ENCODE measurements at places on chromosomes 3 and 15. TPM values are rescaled to one million over a fixed set of nuclear protein-coding genes. Genes with fewer than 3 reads are reported as not detected.

Gene ALPK3
- 8.7 TPM for polyA plus RNA-seq

DNA sequence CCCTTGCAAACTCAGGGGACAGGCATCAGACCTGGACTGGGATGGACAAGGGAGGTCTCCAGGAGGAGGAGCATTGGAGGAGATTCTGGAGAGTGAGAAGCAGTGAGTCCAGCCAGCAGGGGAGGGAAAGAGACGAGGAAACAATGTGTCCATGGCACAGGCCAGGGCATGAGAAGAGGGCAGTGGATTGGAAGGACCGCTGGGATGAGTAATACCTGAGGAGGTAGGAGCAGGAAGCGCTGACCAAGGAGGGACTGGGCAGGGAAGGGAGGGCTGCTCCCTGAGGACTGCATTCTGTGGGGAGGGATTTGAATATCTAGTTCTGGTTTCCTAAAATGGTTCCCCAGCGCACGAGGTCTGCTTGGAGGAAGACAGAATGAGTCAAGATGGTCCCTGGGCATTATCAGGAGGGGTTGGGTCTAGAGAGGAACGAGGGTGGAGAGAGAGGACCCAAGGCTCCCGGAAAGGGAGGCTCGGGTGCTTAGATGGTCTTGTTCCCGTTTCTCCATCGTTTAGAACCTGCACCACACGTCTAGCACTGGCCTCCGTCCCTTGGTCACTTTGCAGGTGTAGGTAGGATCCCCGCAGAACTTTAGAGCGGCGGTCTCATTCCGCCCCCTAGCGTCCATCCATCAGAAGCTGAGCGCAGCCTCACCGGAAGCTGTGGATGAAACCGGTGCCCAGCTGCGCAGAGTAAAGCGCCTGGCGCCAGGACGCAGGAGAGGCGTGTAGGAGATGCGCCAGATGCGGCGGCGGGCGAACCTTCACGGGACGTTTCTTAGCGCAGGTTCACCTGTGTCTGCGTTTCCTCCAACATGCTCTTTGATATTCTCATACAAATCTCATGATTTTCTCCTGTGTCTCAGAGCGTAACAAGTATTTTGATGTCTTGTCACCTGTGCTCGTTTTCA is 190.7 kb upstream of the NDN start:
- DNase-seq, result no peak

Gene APOD
- polyA plus RNA-seq, result 195 TPM

Gene CHDH
- polyA plus RNA-seq, result 8.6 TPM

GRCh38 chr3:153495422-153495821 is 333.4 kb downstream of the RAP2B start:
- DNase-seq, result peak; percentile 27

Gene SFMBT1
- 10.0 TPM for polyA plus RNA-seq

Gene AHSG
- 0.27 TPM for polyA plus RNA-seq

Gene GPR62
- polyA plus RNA-seq, result 2.9 TPM

GRCh38 chr3:58036293-58037032 is 28.2 kb downstream of the FLNB start:
- no peak for DNase-seq

DNA sequence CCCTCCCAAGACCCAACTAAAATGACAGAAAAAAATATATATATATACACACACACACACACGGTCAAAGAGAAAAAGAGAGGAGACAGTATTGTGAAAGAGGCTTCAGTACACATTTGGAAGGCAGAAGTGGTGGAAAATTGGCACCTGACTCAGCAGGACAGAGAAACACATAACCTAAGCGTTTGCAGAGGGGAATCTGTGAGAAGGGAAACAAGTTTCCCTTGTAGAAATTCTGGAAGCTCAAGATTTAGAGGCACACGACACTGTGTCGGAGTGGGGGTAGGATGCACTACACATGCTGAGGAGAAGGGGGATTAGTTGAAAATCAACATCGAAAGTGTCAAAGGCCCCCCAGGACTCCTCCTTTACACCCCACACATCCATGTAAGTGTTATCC is 53.1 kb downstream of the PAK2 start:
- DNase-seq, result no peak

Gene ICE2
- 38.7 TPM for polyA plus RNA-seq

DNA sequence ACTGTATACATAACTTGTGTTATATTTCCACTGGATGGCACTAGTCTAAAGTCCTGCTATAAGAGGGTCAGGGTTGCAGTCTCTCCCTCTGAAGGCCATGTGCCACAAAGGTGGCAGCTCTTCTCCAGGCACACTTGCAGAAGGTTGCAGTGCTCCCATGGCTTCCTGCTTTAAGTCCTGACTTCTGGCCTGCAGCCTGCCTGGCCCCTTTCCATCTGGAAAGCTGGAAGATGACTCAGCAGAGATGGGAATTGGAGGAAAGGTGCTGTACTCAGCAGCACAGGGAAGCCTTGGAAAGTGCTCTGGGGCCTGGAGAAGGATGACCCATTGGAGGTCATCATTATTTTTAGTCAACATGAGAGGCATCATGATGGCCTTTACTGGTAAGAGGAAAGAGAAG is 40.9 kb upstream of the MRPL3 start:
- peak; percentile 24 for DNase-seq

All from spinal cord (tissue), 10 donors.